ENCODE measurements at places on chromosomes 1 and 21.
A peak's percentile ranks its signal among the peaks of the same experiment; 100 is the strongest.

- no peak for DNase-seq
- H3K4me3 ChIP-seq: no peak overlapping the region
These were observed 5.4 kb downstream of the EIF2D start for GRCh38 chr1:206606867-206607266.

GRCh38 chr1:183648042-183648441, 5.1 kb downstream of the APOBEC4 start:
- peaks cover 3% of the 10 kb centered on the region for H3K4me1 ChIP-seq
- H3K4me3 ChIP-seq: no peak overlapping the region
- H3K27ac ChIP-seq: no peak overlapping the region
- no peak for DNase-seq

GRCh38 chr1:83559129-83559840, 439.6 kb downstream of the TTLL7 start:
- H3K36me3 ChIP-seq: no peaks in the 10 kb centered on the region
- no peaks in the 10 kb centered on the region for H3K27me3 ChIP-seq
- DNase-seq: no peak

DNA sequence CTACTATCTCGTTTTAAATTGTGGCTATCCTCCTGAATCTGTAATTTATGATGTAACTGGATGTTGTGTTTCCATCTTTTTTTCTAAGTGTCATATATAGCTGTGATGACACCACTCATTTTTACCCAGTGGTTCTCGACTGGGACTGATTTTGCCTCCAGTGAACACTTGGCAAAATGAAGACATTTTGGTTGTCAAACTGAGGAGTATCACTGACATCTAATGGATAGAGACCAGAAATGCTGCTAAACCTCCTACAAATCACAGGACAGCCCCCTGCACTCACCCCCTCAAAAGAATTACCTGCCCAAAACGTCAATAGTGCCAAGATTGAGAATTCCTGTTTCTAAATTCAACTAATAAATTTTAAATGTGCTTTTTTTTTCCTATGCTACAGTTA, 1.9 kb downstream of the TRMT13 start:
- peaks cover 29% of the 10 kb centered on the region for H3K4me1 ChIP-seq
- no peak for DNase-seq
- peaks cover 29% of the 10 kb centered on the region for H3K36me3 ChIP-seq
- no peaks in the 10 kb centered on the region for H3K27me3 ChIP-seq
- H3K4me3 ChIP-seq: no peak overlapping the region

- H3K4me1 ChIP-seq: peaks cover 70% of the 10 kb centered on the region
- H3K27me3 ChIP-seq: no peaks in the 10 kb centered on the region
- peak; percentile 19 for DNase-seq
- H3K4me3 ChIP-seq: no peak overlapping the region
- H3K36me3 ChIP-seq: no peaks in the 10 kb centered on the region
These were observed 19.0 kb downstream of the MAPKAPK2 start for GRCh38 chr1:206703661-206704060.

DNA sequence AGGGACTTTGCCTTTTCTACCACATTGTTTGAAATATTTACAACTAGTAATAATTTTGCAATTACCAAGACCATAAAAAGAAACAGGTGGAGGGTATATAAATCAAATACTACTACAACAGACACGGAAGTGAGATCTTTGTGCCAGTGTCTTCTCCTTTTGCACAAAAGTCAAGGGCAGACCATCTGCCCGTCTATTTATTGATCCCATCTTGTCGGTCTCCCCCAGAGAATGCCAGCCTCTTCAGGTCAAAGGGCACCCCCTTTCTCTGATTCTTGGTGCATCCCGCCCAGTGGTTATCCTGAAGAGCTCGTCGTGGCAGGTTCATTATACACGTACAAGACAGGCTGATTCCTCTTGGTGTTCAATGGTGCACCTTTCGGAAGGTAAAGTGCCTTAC, 4.8 kb upstream of the PDE9A start:
- H3K4me3 ChIP-seq: no peak overlapping the region
- peaks cover 3% of the 10 kb centered on the region for H3K27me3 ChIP-seq
- no peak for DNase-seq
- no peaks in the 10 kb centered on the region for H3K36me3 ChIP-seq
- H3K4me1 ChIP-seq: peaks cover 13% of the 10 kb centered on the region

GRCh38 chr21:28252928-28253327, 739.7 kb downstream of the LTN1 start:
- no peaks in the 10 kb centered on the region for H3K27me3 ChIP-seq
- no peak for DNase-seq
- H3K4me1 ChIP-seq: peaks cover 8% of the 10 kb centered on the region
- no peak overlapping the region for H3K27ac ChIP-seq
- H3K4me3 ChIP-seq: no peak overlapping the region

GRCh38 chr21:44820851-44821250, 3.0 kb upstream of the SUMO3 start:
- H3K36me3 ChIP-seq: no peaks in the 10 kb centered on the region
- H3K27ac ChIP-seq: no peak overlapping the region
- H3K4me1 ChIP-seq: peaks cover 21% of the 10 kb centered on the region

GRCh38 chr1:200491103-200491502, 81.3 kb upstream of the ZNF281 start:
- no peak overlapping the region for H3K27ac ChIP-seq
- no peaks in the 10 kb centered on the region for H3K27me3 ChIP-seq
- DNase-seq: no peak
- H3K4me1 ChIP-seq: peaks cover 6% of the 10 kb centered on the region
- H3K36me3 ChIP-seq: no peaks in the 10 kb centered on the region

DNA sequence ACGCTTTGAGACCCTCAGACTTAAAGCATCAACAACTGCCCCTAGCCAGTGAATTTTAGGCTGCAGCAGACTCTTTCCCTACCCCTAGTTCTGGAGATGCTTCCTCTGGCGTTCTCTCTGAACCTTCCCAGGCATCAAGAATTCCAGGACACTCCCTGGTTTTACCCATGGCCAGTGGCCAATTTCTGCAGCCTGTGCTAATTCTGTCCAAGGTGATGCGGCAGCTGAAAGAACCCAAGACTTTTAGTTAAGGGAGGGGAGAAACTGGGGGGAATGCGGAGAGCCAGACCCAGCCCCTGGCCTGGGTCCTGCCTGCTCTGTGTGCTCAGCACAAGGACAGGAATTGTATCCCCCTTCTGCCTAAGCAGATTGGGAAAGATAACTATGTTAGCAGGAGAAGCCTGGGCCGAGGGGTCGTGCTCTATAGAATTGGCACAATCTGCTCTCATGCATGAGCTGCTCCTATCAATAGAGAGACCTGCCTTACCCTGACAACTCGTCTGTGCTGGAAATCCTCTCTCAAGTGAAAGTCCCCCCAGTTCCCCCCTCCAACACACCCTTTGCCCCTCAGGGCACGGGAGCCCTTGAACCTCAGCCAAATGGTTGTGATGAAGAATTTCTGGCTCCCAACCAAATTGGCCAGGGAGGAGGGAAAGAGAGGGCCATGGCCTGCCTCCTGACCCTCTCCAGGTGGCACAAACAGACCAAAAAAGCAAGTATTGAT, 5.4 kb upstream of the GJA8 start:
- no peak for DNase-seq
- H3K4me1 ChIP-seq: peaks cover 4% of the 10 kb centered on the region
- H3K36me3 ChIP-seq: no peaks in the 10 kb centered on the region
- H3K27ac ChIP-seq: no peak overlapping the region
- H3K27me3 ChIP-seq: no peaks in the 10 kb centered on the region

DNA sequence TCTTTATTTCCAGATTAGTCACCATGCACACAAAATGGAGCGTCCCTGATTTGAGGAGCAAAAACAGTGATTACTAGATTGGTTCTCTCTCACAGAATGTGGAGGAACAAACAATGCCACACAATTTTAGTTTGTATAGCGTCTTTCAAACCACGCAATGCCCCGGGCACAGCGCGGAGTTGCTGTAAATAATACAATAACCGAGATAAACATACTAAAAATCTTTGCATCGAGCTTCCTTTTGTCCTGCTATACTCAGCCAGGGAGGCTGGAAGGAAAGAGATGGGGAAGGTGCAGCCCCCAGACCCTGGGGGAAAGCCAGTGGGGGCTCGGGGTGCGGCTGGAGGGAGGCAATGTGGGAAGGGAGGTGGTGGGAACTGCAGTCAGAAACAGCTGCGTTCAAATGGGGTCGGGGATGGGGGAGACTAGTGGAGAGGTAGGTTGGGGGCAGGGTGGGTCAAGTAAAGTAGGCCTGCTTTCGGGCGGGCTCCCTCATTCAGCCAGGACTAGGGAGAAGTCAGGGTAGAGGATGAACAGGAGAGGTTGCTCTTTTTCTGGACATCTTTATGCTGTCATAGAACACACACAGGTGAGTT, 366.3 kb downstream of the RPS6KC1 start:
- H3K36me3 ChIP-seq: no peaks in the 10 kb centered on the region
- H3K4me1 ChIP-seq: no peaks in the 10 kb centered on the region
- no peaks in the 10 kb centered on the region for H3K27me3 ChIP-seq
- no peak overlapping the region for H3K27ac ChIP-seq
- DNase-seq: no peak

DNA sequence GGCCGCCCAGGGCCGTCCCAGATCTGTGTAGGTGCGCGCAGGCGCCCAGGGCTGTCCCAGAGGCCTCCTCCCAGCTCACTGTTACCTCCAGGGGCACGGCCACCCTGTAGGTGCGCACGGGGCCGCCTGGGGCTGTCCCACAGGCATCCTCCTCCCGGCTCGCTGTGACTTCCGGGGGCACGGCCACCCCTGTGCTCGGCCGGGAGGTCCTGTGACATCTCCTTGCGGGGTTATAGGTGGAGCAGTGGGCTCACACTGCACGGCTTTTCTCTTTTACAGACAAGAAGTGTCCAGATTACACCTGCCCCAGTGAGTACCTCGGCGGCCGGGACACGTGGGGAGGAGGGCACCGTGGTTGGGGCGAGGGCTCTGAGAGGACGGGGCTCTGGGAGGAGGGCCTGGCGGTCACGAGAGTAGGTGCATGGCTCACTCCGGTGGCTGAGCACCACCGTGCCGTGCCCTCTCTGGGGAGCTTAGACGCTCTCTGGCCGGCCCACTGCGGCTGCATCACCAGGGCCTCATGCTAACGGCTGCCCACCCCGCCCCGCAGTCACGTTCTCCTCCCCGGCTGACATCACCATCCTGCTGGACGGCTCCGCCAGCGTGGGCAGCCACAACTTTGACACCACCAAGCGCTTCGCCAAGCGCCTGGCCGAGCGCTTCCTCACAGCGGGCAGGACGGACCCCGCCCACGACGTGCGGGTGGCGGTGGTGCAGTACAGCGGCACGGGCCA, 21.4 kb downstream of the COL6A1 start:
- no peak overlapping the region for H3K27ac ChIP-seq
- no peak for DNase-seq
- H3K27me3 ChIP-seq: no peaks in the 10 kb centered on the region
- H3K36me3 ChIP-seq: peaks cover 59% of the 10 kb centered on the region
- no peak overlapping the region for H3K4me3 ChIP-seq
- H3K4me1 ChIP-seq: no peaks in the 10 kb centered on the region

GRCh38 chr1:216183007-216183406, 240.2 kb downstream of the USH2A start:
- no peak for DNase-seq
- no peak overlapping the region for H3K27ac ChIP-seq
- H3K36me3 ChIP-seq: no peaks in the 10 kb centered on the region
- no peak overlapping the region for H3K4me3 ChIP-seq

GRCh38 chr1:56584910-56585528, 5.7 kb upstream of the PLPP3 start:
- DNase-seq: no peak
- H3K27ac ChIP-seq: no peak overlapping the region
- H3K36me3 ChIP-seq: no peaks in the 10 kb centered on the region
- H3K4me1 ChIP-seq: peaks cover 5% of the 10 kb centered on the region
- no peaks in the 10 kb centered on the region for H3K27me3 ChIP-seq
- no peak overlapping the region for H3K4me3 ChIP-seq

DNA sequence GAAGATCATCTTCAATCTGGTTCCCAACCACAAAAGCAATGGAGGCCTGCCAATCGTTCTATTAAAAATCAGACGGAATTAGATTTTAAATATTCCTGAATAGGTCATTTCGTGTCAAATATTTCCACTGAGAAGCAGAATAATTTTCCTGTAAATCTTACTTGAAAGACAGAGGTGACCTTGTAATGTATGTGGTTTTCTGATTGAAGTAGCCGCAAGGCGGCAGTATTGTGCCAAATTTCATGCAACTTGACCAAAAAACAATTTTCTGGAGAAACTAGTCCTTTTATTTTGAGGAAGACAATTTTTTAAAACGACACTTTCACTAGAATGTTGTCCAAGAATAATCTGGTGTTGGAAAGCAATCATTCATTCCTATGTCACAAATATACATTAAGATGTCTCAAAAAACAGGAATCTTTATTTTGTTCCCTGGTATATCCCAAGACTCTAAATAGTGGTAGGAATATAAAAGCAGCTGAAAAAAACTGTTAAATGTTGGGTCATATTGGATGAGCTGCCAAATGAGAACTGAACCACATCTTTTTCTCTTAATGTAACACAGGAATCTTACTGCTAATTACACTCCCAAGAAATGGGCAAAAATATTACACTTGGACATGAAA, 33.6 kb downstream of the SPAG17 start:
- H3K4me1 ChIP-seq: peaks cover 4% of the 10 kb centered on the region
- no peak overlapping the region for H3K4me3 ChIP-seq
- H3K27ac ChIP-seq: no peak overlapping the region
- no peaks in the 10 kb centered on the region for H3K27me3 ChIP-seq
- H3K36me3 ChIP-seq: no peaks in the 10 kb centered on the region
- DNase-seq: no peak

DNA sequence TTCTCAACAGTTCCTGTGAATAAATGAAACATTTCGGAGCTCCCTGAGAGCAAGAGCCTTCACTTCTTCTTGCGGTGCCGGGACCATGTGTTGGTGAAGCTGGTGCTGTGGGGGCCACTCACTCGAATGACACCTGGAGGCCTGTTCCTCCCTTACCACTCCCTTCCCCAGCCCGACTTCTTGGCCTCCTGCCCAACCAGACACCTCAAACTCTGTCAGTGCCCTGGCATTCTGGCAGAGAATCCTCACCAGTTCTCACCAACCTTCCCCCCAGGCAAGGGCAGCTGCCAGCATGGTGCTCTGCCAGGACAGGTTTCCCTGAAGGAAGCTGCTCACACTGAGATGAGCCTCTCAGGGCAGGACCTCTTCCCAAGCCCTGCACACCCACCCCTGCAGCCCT, 68.3 kb downstream of the MPZL1 start:
- no peaks in the 10 kb centered on the region for H3K27me3 ChIP-seq
- peaks cover 25% of the 10 kb centered on the region for H3K36me3 ChIP-seq
- H3K27ac ChIP-seq: peak overlapping the region; percentile 32
- peaks cover 32% of the 10 kb centered on the region for H3K4me1 ChIP-seq

DNA sequence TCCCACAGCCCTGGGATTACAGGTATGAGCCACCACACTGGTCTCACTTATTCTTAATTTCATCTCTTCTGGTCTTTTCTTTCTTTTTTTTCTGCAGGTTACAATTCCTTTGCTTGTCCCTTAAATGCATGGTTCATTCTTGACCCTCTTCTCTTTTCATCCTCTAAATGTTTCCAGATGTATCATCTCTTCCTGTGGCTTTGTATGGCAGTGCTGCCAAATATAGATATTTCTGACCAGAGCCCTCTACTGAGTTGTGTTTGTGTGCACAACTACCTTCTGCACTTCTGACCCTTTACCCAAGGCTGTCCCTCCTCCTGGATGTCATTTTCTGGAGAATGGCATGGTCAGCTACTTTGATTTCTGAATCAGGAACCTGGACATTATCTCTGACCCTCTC, 32.5 kb downstream of the OLFML3 start:
- no peaks in the 10 kb centered on the region for H3K4me1 ChIP-seq
- H3K27me3 ChIP-seq: peaks cover 8% of the 10 kb centered on the region
- no peaks in the 10 kb centered on the region for H3K36me3 ChIP-seq
- no peak overlapping the region for H3K4me3 ChIP-seq
- DNase-seq: no peak
- H3K27ac ChIP-seq: no peak overlapping the region

- peak overlapping the region; percentile 94 for H3K4me3 ChIP-seq
- peaks cover 29% of the 10 kb centered on the region for H3K4me1 ChIP-seq
- peak overlapping the region; percentile 87 for H3K27ac ChIP-seq
These were observed 688 bp downstream of the SCAMP3 start for GRCh38 chr1:155261493-155261851.
